ENCODE measurements at places on chromosomes 1 and 21.
A peak's percentile ranks its signal among the peaks of the same experiment; 100 is the strongest.

DNA sequence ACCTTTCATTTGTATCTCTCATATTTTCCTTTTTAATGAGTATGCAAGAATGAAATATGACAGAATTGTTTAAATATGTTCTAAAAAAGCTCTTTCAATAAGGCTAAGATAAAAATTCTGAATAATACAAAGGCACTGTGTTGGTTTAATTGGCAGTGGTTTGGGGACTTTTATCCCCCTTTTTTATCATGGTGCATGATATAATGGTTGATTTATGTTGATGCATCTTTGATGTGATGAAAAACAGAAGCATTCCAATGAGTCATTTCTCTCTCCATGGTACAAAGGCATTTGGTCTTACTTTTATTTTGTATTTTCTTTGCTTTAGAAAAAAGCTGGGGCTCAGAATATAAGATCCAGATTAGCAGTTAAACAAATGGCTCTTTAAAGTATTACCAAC is 127.2 kb upstream of the GREM2 start:
- DNase-seq = no peak

GRCh38 chr1:70930062-70930461 is 117.6 kb downstream of the PTGER3 start:
- DNase-seq = no peak

DNA sequence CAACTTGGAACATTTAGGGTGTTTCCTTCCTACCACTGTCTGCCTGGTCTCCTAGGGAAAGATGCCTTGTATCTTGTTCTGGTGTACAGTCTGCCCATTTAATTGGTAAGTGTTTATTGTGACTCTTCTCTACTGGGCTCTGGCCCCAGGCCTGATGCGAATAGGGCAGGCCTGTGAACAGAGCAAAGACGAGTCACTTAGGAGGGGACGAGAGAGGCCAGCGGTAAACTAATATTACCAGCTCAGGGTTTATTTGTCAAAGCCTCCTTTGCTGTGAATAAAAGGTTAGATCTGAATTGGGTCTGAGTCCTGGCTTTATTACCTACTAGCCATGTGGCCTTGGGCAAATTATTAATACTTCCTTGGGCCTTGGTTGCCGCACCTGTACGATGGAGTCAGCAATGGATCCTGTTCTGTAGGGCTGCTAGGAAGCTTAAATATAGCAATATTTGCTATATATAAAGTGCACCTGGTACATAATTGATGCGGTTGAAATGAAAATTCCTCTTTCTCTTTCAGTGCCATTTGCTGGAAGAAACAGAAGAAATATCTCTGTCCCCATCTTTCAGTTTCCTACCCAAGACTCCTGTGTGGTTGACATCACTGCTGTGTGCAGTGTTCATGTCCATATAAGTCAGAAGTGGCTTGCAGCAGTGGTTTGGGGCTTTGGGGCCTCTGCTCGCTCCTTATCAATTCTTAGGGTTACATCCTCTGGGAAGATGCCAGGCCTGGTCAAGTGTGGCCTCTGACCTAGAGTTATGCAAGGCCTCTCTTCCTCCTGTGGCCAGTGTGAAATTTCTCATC is 32.4 kb downstream of the MAPKAPK2 start:
- no peak for DNase-seq

DNA sequence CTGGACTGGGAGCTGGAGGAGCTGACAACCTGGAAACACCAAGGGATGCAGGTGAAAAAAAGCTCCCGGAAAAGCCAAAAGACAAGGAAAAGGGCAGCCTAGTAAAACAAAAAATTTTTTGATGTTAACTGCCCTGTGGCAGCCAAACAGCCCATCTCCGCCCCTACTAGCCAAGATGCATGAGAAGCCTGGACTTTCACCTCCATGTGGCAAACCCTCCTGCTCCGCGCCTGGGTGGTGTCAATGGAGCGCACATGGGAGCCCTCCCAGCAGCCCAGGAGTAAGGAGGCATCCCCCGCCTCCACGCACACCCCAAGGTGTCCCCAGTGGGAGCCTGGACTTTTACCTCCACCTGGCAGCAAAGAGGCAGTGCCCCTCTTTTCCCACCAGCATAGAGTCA is 30.5 kb downstream of the LEMD1 start:
- no peak for DNase-seq

GRCh38 chr1:231629132-231629531 is 2.5 kb downstream of the DISC1 start:
- no peak for DNase-seq

GRCh38 chr1:169106095-169106920 is at the start of gene ATP1B1:
TSS of gene ATP1B1 (plus strand) at chr1:169106690. CDS start at chr1:169106830, 140 bp downstream.
- DNase-seq = peak; percentile 72

DNA sequence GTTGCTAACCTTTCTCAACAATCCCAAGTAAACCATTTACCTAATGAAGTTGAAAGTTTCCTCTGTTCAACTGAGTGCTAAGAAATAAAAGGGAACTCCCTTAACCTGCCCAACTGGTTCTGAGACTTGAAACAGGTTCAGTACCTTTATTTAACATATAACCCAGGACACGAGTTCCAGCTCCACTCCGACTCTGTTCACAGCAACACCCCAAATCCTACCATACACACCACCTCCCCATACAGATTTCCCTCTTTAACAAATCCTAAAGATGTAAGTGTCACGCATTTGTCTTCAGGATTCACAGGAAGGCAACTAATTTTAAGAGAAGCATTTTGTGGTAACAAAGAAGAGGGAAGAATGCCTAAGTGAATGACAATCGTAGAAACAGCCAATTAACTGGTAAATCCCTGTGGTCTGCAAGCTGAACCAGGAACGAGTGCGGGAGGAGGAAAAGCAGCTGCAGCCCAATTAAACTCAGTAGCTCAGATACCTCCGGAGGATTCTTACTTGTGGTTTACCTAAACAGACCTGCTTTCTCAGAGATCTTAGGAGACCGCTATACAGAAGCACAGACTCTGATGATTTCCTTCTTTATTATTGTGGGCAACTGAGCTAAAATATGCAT is 134.5 kb upstream of the MAGI3 start:
- DNase-seq = no peak

GRCh38 chr1:43853161-43853921 is 80.3 kb upstream of the ARTN start:
- DNase-seq = no peak

GRCh38 chr1:172946814-172947507 is 103.8 kb downstream of the TNFSF18 start:
- no peak for DNase-seq

DNA sequence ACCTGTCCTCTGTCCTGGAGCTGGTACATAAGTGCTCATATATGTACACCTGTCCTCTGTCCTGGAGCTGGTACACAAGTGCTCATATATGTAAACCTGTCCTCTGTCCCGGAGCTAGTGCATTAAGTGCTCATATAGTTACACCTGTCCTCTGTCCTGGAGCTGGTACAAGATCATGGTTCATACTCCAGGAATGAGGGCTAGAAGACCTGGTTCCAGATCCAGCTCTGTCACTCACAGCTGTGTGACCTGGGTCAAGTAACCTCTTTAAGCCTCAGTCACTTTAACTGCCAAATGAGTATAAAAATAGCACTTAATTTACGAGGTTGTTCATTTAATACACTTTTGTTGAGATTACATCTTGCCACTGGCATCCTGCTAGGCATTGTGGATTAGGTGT is 28.0 kb downstream of the SMYD3 start:
- no peak for DNase-seq
